ENCODE measurements at places on chromosomes 11 and 22.

DNA sequence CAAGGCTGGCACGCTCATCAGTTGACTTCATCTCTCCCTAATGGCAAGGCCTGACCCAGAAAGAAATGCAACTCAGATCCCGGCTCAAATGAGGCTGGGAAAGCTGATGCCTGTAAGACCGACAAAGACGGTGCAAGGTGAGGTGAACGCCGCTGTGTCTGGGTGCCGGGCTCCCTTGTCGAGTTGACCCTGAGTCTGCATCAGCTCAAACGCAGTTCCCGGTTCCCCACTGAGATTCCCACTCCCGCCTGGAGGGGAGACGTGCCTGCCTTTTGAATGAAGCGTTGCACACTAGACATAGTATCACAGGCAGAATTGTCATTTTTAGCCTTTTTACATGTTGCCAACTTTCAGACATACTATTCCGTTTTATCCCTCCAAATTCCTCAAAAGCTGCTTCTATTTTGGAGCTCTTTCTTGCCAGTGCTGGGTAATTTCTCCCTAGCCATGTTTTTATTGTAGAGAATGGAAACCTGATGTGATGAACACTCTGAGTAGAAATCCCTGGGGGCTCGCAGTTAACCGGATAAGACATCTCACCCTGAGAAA is 831 bp upstream of the TP53AIP1 start:
- DNase-seq = no peak

- DNase-seq = no peak
Measured at GRCh38 chr11:28632338-28632737, 524.1 kb downstream of the METTL15 start.

DNA sequence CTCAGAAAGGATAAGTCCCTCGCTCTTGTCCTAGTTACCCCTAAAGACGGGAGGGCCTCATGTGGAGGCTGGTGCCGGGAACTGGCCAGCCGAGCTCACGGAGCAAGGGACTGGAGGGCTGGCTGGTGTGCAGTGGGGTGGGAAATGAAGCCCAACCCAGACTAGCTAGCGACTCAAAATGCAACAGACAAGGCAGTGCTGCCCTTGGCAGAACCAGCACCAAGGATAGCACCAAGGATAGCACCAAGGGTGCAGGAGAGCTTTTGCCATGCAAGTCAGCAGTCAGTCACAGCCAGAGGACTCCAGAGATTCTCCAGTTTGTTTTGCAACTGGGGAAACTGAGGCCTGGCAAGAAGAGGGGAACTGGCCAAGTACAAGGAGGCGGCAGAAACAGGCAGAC is 6.5 kb upstream of the BATF2 start:
- no peak for DNase-seq

GRCh38 chr11:70358753-70359152 is 39.6 kb upstream of the CTTN start:
- DNase-seq = no peak

DNA sequence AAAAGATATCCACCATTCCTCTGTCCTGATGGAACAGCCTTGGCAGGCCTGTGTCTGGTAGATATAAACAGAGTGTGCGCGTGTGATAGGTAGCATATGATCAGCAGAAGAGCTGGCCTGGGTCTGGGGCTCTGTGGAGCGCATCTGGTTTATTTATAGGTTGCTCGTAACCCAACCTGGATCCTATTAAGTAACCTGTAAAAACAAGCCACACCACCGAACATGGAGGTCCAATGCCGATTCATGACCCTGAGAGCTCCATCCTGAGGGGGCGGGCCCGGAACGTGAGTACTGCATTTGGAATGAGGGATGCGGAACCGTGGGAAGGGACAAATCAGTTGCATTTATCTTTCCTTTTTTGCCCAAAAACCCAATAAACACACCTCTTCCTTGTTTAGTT is 31.9 kb upstream of the APOL5 start:
- DNase-seq = no peak

DNA sequence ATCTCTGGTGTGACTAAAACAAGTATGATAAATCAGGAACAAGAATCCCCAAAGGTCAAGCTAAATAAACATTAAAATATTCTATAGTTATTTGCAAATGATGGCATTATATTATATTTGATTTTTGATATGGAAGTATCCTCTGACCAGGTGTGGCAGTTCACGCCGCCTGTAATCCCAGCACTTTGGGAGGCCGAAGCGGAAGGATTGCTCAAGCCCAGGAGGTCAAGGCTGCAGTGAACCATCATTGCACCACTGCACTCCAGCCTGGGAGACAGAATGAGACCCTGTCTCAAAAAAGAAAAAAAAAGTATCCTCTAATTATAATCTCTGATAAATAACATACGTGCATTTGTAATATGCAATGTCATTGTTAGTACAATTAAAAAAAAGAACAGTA is 6.6 kb upstream of the POU2AF3 start:
- no peak for DNase-seq

GRCh38 chr11:72776844-72777754 is 16.7 kb downstream of the STARD10 start:
- DNase-seq = no peak

DNA sequence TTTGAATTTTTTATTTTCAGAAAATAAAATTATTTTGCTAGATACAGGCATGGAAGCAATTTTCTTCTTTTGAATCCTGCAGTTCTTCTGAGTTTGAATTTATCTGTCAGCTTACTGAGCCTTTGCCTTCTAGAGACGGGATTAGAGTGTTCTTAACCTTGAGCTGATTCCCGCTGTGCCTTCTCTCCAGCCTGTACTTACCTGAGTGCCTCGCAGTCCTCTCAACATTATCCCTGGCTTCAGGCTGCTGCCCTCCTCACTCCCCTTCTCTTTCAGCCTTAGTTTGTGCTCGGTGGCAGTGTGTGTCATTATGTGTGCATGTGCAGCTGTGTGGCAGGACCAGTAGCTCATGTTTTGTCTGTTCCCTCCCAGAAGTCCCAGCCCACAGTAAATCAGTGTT is 24.3 kb downstream of the OSBP2 start:
- DNase-seq = no peak

DNA sequence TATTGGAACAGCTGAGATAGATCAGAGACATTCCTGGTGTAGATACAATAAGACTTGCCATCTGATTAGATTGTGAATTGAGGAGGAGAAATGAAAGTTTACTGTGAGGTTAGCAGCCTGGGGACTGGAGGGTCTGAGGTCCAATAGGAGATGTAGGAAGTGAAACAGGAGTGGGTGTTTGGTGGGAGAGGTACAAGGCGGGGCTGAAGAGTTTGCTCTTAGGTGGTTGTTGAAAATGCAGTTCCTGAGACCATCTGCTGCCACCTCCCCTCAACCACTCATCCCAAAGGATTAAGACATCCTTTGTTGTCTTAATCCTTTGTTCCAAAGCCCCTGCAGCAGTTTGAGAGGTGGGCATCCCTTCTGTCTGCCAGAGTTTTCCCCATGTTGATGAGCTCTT is 14.8 kb downstream of the PIWIL4 start:
- no peak for DNase-seq

GRCh38 chr11:8603696-8604077 is 9.7 kb upstream of the STK33 start:
- DNase-seq = no peak

GRCh38 chr11:6655020-6655789 is 404 bp downstream of the DCHS1 start:
- DNase-seq = peak; percentile 33

DNA sequence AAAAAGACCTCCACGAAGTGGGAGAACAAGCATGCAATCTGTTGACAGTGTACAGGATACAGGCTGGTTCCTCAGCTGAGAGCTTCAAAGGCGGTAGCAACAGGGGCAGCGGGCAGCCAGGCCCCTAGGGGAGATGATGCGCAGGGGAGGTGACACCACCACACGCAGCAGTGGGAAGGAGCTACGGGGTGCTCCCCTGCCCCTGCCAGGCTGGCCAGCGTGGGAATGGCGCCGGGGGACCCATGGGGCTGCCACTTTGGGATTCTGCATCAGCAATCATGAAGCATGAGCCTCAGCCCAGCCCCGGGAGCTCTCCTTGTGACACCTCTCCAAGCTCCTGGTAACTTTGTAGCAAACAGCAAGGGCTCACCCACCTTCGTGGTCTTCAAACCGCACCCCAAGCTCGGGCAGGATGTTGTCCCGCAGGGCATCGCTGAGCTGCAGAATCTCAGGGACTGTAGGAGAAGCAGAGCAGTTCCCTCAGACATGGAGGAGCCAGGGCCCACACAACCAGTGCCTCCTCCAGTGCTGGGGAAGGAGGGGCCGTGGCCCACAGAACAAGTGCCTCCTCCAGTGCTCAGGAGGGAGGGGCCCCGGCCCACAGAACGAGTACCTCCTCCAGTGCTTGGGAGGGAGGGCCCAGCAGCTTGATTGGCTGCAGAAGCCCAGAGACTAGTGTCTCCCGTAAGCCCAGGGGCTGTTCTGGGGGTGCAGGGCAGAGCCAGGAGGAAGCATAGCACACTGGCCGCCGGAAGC is 14.6 kb upstream of the NAP1L4 start:
- DNase-seq = peak; percentile 31

GRCh38 chr11:119676461-119677020 is 52.5 kb downstream of the NECTIN1 start:
- no peak for DNase-seq

DNA sequence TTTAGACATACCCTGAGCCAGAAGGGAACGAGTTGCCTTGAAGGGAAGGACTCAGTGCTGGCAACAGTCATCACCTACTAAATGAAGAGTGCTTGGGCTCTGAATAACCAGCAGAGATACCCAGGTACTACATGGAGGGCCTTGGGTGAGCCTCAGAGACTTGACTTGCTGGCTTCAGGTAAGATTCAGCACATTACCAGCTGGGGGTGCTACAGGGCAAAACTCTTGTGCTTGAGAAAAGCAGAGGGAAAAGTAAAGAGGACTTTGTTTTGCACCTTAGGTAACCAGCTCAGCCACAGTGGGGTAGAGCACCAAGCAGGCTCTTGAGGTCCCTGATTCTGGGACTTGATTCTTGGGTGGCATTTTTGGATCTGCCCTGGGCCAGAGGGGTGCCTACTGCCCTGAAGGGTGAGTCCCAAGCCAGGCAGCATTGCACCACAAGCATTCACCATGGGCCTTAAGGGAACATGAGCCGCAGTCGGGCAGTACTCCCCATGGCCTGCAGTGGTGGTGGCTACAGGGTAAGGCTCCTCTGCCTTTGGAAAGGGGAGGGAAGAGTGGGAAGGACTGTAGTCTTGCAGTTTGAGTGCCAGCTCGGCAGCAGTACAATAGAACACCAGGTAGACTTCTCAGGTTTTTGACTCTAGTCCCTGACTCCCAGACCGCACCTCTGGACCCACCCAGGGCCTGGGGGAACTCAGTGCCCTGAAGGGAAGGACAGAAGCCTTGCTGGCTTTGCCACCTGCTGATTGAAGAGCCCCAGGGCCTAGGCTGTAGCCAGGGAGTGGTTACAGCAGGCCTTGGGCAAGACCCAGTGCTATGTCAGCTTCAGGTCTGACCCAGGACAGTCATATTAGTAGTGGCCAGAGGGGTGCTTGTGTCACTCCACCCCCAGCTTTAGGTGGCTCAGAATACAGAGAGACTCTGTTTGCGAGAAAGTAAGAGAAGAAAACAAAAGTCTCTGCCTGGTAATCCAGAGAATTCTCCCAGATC is 22.7 kb upstream of the PLEKHA7 start:
- DNase-seq = no peak

Measured in CD4-positive, alpha-beta T cell treated with Interleukin-21 for 1 hour (primary cell).